ENCODE measurements at places on chromosomes 1 and 21.

GRCh38 chr1:154605534-154605933, 2.5 kb downstream of the ADAR start:
- DNase-seq, result no peak

- DNase-seq, result no peak
Measured at GRCh38 chr1:23791516-23792047, 637 bp downstream of the LYPLA2 start.

DNA sequence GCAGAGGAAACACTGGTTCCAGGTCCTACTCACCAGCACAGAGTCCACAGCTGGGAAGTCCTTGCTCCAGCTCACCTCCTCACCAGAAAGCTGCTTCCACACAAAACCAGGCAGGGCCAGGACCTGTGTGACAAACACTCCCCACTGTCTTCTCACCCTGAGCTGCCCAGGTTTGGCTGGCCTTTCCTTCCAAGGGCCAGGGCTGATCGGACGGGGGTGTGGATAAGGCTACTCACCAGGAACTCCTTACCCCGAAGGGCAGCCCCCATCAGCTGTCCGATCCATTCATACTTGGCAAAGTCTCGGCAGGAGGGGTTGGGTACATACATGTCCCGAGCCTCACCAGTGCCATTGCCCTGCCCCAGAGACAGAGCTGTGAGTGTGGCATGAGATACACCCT, 5.4 kb downstream of the HECTD3 start:
- DNase-seq, result no peak

GRCh38 chr1:181317261-181317930, 165.9 kb upstream of the CACNA1E start:
- no peak for DNase-seq

GRCh38 chr1:222224156-222224555, 323.7 kb downstream of the HHIPL2 start:
- no peak for DNase-seq

GRCh38 chr1:85661767-85662166, 46.5 kb downstream of the ZNHIT6 start:
- no peak for DNase-seq

All from G401 (cell line).